ENCODE measurements at places on chromosomes 7 and 10. TPM values are rescaled to one million over a fixed set of nuclear protein-coding genes. Genes with fewer than 3 reads are reported as not detected.

- H3K4me1 ChIP-seq, result no peaks in the 10 kb centered on the region
- no peaks in the 10 kb centered on the region for H3K36me3 ChIP-seq
- no peak overlapping the region for H3K4me3 ChIP-seq
- H3K27me3 ChIP-seq, result no peaks in the 10 kb centered on the region
Observed at GRCh38 chr7:111011520-111011919, 79.4 kb upstream of the LRRN3 start.

DNA sequence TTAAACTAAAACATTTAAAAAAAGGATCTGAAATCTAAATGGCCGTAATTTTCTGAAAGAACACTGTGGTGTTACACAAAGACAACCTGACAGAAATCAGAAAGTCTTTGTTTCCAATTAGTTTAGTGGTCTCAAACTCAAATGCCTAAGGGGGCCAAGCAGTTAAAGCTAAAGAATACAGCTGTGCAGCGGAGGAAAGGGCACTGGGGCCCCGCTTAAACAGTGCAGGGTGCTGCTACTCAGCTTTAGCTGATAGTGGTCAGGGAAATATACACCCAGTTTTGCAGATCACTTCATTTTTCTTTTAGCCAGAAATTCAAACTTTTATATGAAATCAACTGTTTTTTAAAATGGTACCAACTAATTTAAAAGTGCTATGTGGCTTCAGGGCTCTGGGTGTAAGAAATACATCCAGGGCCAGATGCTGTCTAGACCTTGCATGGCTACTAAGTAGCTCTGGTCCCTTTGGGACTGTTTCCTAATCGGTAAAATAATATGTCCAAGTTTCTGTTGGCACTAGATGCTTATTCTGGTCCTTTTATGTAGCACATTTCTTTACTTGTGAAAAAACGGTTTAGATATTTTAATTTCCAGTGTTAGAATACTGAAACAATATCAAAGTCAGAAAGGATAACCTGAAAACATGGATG lies 161.8 kb upstream of the LAMB4 start:
- H3K4me3 ChIP-seq, result no peak overlapping the region
- no peak for DNase-seq
- no peaks in the 10 kb centered on the region for H3K4me1 ChIP-seq
- no peaks in the 10 kb centered on the region for H3K36me3 ChIP-seq

DNA sequence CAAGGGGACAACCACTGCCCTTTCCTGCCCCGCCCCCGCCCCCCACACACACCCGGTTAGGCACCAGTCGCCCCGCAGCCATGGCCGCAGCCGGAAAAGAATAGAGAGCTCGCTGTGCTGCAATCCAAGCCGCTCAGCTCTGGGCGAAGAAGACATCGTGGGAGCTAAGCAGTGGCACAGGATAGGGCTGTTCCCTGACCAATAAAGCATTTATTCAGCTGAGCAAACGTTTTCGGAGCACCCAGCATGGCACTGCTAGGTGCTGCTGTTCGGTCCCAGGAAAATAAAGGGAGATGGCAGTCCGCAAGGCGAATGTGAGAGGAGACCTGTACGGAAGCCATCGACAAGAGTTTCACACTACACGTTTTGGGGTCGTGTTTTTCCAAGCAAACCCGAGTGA lies 18.3 kb downstream of the SKIDA1 start:
- no peak for DNase-seq
- peaks cover 11% of the 10 kb centered on the region for H3K4me1 ChIP-seq
- peak overlapping the region; percentile 60 for H3K4me3 ChIP-seq

Gene PDE6C
- not detected for total RNA-seq

GRCh38 chr10:57367412-57367811 lies 900.3 kb downstream of the IPMK start:
- no peak overlapping the region for H3K4me3 ChIP-seq
- H3K27me3 ChIP-seq, result no peaks in the 10 kb centered on the region
- no peak for DNase-seq

Gene HOXA6
- not detected for total RNA-seq

DNA sequence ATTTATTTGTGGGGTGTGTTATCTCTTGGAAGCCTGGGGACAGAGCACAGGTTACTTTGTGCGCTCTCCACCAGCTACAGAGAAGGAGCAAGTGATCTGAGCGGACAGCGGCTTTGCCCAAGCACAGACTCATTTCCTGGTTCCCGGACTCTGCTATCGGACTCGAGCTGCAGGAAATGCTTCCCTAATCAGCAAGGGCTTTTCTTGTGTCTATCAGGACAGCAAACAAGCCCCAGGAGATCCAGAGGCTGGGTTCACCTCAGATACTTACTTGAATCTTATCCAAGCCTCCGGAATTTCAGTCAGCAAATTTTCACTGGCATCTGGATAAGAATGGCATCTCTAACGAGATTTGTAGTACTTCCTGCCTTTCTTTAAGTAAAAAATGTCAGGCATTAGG lies 27.8 kb downstream of the MRC1 start:
- no peaks in the 10 kb centered on the region for H3K27me3 ChIP-seq
- H3K27ac ChIP-seq, result no peak overlapping the region
- H3K4me3 ChIP-seq, result no peak overlapping the region
- no peaks in the 10 kb centered on the region for H3K4me1 ChIP-seq
- DNase-seq, result peak; percentile 61

Gene UTF1
- 31.5 TPM for total RNA-seq

DNA sequence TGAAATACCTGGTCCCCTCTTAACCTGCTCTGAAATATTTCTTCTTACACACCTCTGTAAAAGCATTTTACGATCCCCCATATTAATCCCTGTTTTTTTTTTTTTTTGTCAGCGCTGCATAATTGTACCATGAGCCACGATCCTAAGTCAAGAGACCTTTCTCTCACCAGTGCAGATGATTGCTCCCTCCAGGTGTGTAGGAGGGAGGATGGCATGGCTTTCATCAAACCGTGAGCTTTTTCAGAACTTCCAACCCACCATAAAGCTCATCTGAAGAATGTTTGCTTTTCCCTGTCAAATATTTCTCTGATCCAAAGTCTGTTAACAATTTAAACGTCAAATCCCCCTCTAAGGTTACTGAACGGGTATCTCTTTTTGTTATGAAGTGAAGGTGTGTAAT lies 28.2 kb upstream of the SEPHS1 start:
- H3K4me3 ChIP-seq, result no peak overlapping the region
- no peaks in the 10 kb centered on the region for H3K36me3 ChIP-seq
- DNase-seq, result no peak
- H3K27ac ChIP-seq, result no peak overlapping the region
- H3K27me3 ChIP-seq, result no peaks in the 10 kb centered on the region

GRCh38 chr7:155551785-155552611 lies 5.6 kb upstream of the CNPY1 start:
- H3K27me3 ChIP-seq, result no peaks in the 10 kb centered on the region
- no peak overlapping the region for H3K27ac ChIP-seq
- no peak for DNase-seq
- no peaks in the 10 kb centered on the region for H3K4me1 ChIP-seq
- H3K36me3 ChIP-seq, result no peaks in the 10 kb centered on the region

DNA sequence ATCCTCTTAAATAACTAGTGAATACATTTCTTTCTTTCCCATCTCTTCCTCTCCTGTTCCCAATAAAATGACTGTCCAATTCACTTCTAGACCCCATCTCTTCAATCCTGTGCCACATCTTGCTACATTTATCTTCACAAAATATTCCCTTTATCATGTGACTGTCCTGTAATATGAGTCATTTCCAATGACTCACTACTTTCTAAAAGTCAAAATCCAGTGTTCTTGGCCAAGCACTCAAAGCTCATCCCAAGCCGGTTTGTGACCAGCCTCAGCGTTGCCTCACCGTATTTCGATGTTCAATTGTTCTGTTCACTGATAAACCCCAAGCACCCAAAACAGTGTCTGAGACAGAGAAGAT lies 104.7 kb downstream of the PARD3 start:
- no peak overlapping the region for H3K4me3 ChIP-seq
- H3K27ac ChIP-seq, result no peak overlapping the region
- peaks cover 7% of the 10 kb centered on the region for H3K4me1 ChIP-seq
- H3K27me3 ChIP-seq, result no peaks in the 10 kb centered on the region

Gene RNF148
- 0.29 TPM for total RNA-seq

Gene ECD
- 41.6 TPM for total RNA-seq

- no peaks in the 10 kb centered on the region for H3K36me3 ChIP-seq
- H3K4me1 ChIP-seq, result no peaks in the 10 kb centered on the region
- H3K27ac ChIP-seq, result no peak overlapping the region
- H3K27me3 ChIP-seq, result no peaks in the 10 kb centered on the region
Observed at GRCh38 chr10:29922892-29923291, 136.5 kb downstream of the JCAD start.

DNA sequence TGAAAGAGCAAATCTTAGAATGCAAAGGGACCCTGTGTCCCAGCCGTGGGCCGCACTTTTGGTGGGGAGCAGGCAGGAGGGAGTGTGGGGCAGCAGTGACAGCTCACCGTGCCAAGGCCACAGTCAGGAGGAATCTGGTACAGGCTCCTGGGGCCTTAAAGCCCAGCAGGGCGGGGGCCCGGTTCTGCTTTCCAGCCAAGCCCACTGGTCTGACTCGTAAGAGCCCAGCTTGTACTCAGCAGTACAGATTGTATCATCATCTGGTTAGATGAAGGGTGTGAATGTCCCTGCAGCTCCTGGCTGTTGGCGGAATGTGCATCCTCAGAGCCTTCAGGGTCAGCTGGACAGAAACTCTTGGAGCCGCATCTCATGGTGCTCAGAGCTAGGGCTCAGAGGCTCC lies 30.5 kb upstream of the TRIM8 start:
- peaks cover 8% of the 10 kb centered on the region for H3K36me3 ChIP-seq
- no peak overlapping the region for H3K27ac ChIP-seq
- no peak overlapping the region for H3K4me3 ChIP-seq

- H3K36me3 ChIP-seq, result no peaks in the 10 kb centered on the region
- H3K27me3 ChIP-seq, result no peaks in the 10 kb centered on the region
- DNase-seq, result no peak
- peaks cover 16% of the 10 kb centered on the region for H3K4me1 ChIP-seq
Observed at GRCh38 chr10:77892021-77892739, 34.4 kb downstream of the DLG5 start.

DNA sequence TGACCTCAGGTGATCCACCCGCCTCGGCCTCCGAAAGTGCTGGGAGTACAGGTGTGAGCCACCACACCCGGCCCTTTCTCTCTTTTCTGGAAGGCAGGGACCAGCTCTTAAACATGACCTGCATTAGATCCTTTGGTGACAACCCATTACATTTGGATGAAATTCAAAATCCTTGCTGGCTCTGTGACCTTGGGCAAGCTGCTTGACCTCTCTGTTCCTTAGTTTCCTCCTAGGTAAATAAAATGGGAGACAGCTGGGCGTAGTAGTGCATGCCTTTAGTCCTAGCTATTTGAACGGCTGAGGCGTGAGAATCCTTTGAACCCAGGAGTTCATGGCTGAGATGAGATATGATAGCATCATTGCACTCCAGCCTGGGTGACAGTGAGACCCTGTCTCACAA lies 23.7 kb downstream of the LDB1 start:
- H3K27ac ChIP-seq, result no peak overlapping the region
- no peak overlapping the region for H3K4me3 ChIP-seq
- H3K36me3 ChIP-seq, result peaks cover 22% of the 10 kb centered on the region
- no peaks in the 10 kb centered on the region for H3K27me3 ChIP-seq
- no peaks in the 10 kb centered on the region for H3K4me1 ChIP-seq

DNA sequence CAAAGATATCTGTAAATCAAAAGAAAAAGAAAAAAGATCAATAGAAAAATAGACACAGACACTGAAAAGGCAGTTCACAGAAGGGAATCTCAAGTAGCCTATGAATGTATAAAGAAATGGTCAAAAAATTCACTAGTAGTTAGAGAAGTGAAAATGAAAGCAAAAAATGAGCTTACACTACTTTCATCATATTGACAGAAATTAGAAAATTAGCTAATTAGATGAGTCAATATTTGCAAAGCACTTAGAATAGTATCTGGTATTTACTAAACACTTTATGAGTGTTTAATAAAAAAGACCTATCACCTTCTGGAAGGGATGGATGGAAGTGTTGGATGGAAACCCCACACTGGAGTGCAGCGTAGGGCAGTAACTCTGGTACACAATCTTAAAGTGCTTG lies 1.7 kb upstream of the CFAP58 start:
- peaks cover 6% of the 10 kb centered on the region for H3K4me1 ChIP-seq
- H3K4me3 ChIP-seq, result no peak overlapping the region
- peaks cover 9% of the 10 kb centered on the region for H3K27me3 ChIP-seq
- no peaks in the 10 kb centered on the region for H3K36me3 ChIP-seq

Gene NRCAM
- 2.3 TPM for total RNA-seq

- DNase-seq, result peak; percentile 22
- H3K4me3 ChIP-seq, result peak overlapping the region; percentile 78
- H3K27me3 ChIP-seq, result no peaks in the 10 kb centered on the region
- H3K27ac ChIP-seq, result no peak overlapping the region
Observed at GRCh38 chr10:44960482-44961229, 1.1 kb downstream of the RASSF4 start.

DNA sequence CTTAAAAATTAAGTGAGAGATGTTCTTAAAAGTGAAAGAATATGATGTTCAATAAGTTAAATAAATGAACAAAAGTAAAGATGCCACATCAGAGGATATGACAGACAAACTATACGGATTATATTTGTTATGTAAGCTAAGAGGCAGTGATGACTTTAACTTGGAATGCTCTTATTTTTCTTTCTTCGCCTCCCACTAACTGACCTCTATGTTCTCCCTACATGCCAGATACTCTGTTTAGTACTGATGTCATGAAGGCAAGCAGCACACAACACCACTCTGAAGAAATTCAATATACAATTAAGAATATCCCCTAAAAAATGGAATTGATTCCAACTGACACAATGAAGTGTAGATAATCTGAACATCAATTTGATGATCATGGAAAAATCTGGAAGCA lies 223.4 kb downstream of the DOCK4 start:
- no peaks in the 10 kb centered on the region for H3K36me3 ChIP-seq
- H3K4me3 ChIP-seq, result no peak overlapping the region
- H3K4me1 ChIP-seq, result no peaks in the 10 kb centered on the region
- no peak overlapping the region for H3K27ac ChIP-seq

DNA sequence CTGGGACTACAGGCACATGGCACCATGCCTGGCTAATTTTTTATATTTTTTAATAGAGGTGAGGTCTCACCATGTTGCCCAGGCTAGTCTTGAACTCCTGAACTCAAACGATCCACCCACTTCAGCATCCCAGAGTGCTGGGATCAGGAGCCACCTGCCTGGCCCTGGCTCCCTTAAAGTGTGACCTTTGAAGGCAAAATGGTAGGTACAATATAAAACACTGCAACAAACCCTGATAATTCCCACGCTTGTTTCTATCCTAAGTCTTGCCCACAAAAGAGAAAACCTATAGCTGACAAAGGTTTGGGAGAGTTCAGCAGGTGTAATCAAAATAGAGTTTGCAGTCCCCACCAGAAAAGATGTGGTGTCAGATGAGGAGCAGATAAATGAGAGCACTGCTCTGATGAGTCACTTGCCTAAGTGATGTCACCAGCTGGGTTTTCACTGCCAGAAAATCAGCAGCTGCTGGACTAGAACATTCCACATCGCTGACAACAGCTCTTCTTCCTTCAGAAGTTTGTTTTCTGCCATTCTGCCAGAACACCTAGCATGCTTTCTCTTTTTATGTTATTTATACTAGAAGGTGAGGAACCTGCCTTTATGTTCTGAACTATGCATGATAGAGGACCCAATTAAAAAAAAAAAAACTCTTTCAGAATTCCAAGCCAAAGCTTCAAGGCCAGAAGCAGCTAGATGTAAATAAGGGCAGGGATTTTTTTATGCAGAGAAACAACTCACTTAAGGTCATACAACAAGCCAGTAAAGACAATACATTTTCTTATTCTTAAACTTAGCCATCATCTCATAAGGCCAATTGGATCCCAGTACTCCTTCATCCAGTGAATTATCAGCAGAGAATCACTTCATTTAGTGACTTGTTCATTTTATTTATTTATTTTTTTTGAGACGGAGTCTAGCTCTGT lies 18.0 kb downstream of the PURB start:
- H3K27ac ChIP-seq, result no peak overlapping the region
- H3K4me3 ChIP-seq, result no peak overlapping the region
- DNase-seq, result no peak
- no peaks in the 10 kb centered on the region for H3K27me3 ChIP-seq
- no peaks in the 10 kb centered on the region for H3K4me1 ChIP-seq

All from H9 (cell line).